ENCODE measurements at places on chromosomes 12 and 14. TPM values are rescaled to one million over a fixed set of nuclear protein-coding genes. Genes with fewer than 3 reads are reported as not detected.

GRCh38 chr12:96422192-96422591 is 22.0 kb upstream of the CDK17 start:
- DNase-seq: no peak

The ARHGDIB gene
- 56.9 TPM for polyA plus RNA-seq

The OAS3 gene
- polyA plus RNA-seq: 10.9 TPM

The AMN gene
- polyA plus RNA-seq: 22.6 TPM

The PLEKHG7 gene
- polyA plus RNA-seq: 0.69 TPM

The ACVRL1 gene
- polyA plus RNA-seq: 34.3 TPM

The TAS2R13 gene
- not detected for polyA plus RNA-seq
